ENCODE measurements at places on chromosomes 12 and 14. TPM values are rescaled to one million over a fixed set of nuclear protein-coding genes. Genes with fewer than 3 reads are reported as not detected.
A peak's percentile ranks its signal among the peaks of the same experiment; 100 is the strongest.

DNA sequence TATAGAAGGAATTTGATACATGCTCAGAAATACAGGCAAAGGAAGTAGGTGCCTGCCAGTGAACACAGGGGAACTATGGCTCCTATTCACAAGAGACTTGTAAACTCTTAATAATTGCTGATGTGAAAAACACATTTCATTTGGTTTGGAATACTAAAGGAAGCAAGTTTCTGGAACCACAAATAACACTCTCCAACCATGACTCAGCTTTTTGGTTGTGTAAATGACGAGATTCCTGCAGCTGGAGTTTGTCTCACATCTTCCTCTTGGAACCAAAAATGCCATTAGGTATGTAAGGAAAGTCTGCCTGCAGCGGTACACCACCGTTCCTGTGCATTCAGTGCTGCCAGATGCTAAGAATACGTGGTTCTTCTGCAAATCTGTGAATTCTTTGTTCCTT is 4.5 kb upstream of the OR11H6 start:
- DNase-seq = no peak

DNA sequence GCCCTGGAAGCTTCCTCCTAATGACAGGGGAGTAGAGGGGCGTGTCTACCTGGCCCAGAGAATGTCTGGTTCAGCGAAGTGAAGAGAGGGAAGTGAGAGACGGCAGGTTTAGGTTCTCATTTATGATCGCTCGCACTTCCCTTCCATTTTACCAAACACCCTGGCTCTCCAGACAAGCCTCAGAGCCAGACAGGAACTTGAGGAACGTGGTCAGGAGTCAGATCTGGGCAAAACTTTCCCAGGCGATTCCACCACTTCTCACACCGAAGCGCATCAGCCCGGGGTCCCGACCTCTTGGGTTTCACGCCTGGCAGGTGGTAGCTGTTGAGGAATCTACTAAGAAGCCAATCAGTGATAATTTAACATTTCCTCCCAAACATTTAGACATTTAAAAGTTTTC is 21.3 kb downstream of the ACTN1 start:
- DNase-seq = no peak

The ADCY4 gene
- 1.3 TPM for total RNA-seq

GRCh38 chr14:49427117-49427516 is 159.1 kb downstream of the RPS29 start:
- no peak for DNase-seq

The A2ML1 gene
- not detected for total RNA-seq

- DNase-seq = no peak
These were observed 87.7 kb upstream of the PWP1 start for GRCh38 chr12:107597695-107598410.

The HSPA2 gene
- total RNA-seq = 9.9 TPM

DNA sequence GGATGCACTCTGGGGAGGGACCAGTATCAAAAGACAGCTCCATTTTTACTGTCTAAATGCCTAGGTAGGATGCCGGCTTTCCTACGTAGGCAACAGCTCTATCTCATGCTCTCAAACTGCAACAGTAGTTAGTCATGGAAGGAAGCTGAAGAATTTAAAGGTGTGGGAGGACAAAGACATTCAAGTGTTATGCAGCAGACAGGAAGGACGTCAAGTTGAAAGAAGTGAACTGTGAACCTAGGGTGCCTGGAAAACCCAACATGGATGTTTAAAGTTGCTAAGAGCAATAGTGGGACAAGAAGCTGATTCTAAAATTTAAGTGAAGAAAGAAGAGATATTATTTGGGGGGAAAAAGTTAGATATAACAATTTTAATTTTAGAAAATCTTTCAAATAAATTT is 5.9 kb downstream of the SEC23A start:
- DNase-seq = peak; percentile 89

DNA sequence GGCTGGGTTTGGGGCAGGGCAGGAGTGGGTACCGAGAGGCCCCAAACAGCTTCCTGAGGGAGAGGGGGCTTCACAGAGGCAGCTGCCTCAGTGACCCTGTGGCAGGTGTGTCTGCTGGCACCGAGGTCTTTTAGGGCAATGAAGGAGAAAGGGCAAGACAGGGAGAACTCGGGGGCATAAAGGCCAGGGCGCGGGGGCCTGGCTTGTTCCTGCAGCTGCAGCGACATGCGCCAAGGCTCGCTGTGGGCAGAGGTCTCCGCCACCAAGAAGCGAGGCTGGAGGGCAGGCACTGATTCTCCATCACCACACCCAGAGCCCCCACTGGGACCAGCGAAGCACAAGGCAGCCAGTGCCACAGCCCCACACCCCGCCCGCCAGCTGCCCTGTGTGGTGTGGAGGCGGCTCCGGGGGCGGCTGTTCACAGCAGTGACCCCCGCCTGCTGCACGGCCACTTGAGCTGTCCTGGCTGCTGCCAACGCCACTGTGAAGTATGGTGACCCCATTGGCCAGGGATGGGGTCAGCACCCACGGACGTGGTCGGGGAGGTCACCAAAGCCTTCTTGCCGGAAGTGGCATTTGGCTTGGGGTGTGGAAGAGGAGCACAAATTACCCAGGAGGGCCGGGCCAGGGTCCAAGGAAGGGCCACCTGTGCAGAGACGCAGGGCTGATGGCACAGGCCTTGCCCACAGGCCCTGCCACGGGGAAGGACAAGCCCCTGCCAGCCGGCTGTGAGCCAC is 16.4 kb downstream of the BAG5 start:
- no peak for DNase-seq

The RPS6KA5 gene
- 2.0 TPM for total RNA-seq

GRCh38 chr14:63939006-63939270 is 86.1 kb downstream of the SYNE2 start:
- no peak for DNase-seq

The SOAT2 gene
- total RNA-seq = not detected

GRCh38 chr12:101782273-101782731 is 43.0 kb upstream of the SYCP3 start:
- peak; percentile 25 for DNase-seq

DNA sequence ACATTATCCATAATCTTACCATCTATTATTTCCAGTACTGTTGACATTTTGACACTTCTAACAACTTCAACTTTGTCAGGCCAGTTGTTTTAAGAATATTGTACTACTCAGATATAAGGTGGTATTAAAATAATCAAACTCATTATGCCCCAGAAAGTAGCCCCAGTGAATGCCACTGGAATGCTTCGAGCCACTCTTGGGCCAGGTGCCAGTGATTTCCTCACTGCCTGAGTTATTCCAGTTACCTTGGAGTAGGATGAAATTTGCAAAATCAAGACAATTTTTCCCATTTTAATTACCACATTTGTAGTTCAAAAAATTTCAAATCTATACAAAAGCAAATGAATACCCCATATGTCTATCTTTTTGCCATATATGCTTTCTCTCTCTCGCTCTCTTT is 9.2 kb downstream of the CIPC start:
- DNase-seq = no peak

DNA sequence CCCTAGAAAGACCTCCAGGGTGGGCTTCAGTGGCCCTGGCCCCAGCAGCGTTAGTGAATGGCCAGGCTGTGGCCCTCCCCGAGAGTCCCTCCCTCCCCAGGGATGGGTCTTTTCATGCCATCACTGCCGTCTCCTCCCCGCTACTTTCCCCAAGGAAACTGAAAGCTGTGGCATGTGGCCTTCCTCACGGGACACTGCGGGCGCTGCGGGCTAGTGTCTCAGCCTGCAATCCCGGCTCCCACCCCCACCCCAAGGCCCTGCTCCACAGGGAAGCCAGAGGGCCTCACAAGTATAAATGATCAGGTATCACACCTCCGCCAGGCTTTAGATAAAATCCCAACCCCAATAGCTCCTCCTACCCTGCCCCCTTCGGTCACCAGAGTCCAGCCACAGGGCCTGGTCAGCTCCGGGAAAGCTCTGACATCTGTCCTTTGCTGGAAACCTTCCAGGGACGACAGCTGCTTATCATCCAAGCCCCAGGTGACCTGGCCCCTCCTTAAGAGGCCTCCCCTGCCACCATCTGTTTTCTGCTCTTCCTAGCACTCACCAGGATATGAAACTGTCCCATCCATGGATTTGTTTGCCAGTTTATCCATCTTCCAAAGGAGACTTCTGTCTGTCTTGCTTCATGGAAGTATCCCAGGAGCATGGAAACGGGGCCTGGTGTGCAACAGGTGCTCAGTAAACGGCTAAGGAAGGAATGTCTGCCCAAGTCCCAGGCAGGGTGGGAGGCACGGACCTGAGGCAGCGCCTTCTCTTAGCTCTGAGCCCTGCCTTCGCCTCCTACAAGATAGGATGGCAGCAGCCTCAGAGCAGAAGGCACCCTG is 31.6 kb downstream of the CCDC85C start:
- DNase-seq = no peak

The TSPAN11 gene
- total RNA-seq = 2.6 TPM

GRCh38 chr14:87049950-87050349 is 943.0 kb downstream of the GALC start:
- peak; percentile 18 for DNase-seq

DNA sequence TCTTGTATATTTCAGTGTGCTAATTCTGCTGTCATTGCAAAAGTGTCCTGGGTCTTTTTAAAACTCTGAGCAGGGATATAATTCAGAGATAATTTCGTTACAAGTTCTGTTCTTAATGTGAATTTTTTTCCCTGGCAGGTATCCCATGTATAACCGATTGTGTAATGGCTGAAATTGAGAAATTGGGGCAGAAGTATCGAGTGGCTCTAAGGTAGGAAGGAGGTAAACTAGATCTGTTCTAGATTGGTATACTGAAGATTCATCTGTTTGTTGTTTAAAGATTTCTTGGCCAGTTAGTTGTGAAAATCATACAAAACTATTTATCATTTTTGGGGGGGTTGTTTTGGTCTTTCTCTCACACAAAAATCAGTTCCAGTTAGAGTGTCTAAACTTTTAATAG is 10.2 kb downstream of the FCF1 start:
- no peak for DNase-seq

The GPRC5D gene
- not detected for total RNA-seq

- no peak for DNase-seq
These were observed 307.9 kb downstream of the CACNA1C start for GRCh38 chr12:2360630-2361170.

The LRRIQ1 gene
- under 0.01 TPM for total RNA-seq

The NXPH4 gene
- 0.50 TPM for total RNA-seq

DNA sequence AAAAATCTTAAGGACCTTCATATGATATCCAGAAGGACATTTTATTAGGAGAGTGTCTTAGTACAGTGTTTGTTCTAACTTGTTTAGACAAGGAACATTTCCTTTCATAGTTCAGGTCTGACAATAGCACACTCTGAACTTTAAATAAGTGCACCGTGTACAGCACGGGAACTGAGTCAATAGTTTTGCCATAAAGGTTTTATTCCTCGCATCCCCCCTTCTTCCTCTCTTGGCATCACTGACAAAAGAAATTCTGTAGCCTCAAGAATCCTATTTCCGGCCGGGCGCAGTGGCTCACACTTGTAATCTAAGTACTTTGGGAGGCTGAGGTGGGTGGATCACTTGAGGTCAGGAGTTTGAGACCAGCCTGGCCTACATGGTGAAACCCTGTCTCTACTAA is 58.3 kb downstream of the TMCC3 start:
- no peak for DNase-seq

DNA sequence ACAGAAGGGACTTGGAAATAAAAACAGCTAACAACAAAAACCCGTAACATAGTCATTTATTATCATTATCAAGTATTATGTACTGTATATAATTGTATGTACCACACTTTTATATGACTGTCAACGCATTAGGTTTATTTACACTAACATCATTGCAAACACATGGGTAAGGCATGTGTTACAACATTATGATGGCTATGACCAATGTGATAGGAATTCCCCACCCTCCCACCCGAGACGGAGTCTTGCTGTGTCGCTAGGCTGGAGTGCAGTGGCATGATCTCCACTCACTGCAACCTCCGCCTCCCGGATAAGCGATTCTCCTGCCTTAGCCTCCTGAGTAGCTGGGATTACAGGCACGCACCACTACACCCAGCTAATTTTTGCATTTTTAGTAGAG is 82.6 kb downstream of the ERC1 start:
- no peak for DNase-seq

The CCDC175 gene
- not detected for total RNA-seq

The CACNA2D4 gene
- 0.99 TPM for total RNA-seq

The PLEKHH1 gene
- total RNA-seq = 0.33 TPM

The EIF5 gene
- total RNA-seq = 185 TPM

The CYP27B1 gene
- total RNA-seq = under 0.01 TPM

The PIANP gene
- 0.17 TPM for total RNA-seq

The TEX22 gene
- 0.51 TPM for total RNA-seq

DNA sequence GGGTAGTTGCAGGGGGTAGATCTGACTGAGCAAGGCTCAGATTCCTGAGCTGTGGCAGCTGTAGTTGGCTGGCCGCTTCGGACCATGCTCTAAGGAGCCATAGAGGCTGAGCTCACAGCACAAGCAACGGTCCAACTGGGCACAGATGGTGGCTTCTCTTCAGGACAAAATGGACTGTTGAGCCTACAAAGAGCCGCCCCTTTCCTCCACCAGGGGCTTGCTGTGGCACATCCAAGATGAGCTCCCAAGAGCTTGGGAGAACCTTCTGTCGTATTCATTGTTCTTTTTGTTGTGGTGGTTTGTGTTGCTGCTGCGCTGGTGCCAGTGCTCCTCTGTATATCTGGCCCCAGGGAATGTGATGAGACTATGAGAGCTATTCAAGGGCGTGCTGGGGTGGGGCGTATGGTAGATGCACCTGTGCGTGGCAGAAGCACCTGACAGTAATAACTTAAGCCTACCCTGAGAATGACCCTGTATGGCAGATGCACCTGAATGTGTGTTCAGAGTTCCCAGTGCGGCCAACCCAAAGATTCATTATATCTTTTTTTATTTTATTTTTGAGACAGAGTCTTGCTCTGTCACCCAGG is 17.8 kb upstream of the LGALS3 start:
- DNase-seq = no peak

DNA sequence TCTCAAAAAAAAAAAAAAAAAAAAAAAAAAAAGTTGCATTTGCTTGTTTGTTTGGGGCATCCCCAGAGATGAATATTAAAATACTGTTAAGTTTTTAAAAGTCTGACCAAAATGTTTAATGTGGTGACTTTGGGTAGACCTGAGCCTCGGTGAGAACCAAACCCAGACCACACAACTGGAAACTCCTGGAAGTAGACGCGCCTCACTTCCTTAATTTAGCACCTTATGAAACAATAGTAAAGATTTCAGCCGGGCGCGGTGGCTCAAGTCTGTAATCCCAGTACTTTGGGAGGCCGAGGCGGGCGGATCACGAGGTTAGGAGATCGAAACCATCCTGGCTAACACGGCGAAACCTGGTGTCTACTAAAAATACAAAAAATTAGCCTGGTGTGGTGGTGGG is 9.3 kb downstream of the NFKBIA start:
- DNase-seq = no peak

The AJUBA gene
- 57.0 TPM for total RNA-seq

- DNase-seq = no peak
These were observed 795.4 kb downstream of the SLC6A15 start for GRCh38 chr12:84117190-84117589.

DNA sequence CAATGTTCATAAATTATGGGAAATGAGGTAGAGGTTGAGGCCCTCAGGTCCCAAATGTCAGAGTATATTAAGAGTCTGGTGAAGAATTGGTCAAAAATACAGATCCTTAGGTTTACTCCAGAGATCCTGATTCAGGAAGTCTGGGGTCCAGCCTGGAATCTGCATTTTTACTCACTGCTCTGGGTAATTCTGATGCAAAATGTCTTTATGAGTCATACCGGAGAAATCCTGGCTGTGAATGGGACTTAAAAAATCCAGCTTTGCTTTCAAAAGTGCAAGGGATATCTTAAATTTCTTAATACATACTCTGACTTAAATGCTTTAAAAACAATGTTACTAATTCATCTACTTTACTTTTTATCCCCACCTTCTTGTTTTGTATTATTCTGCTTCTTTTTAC is 74.5 kb downstream of the FERMT2 start:
- peak; percentile 69 for DNase-seq

The RPL10L gene
- not detected for total RNA-seq

The LPAR5 gene
- total RNA-seq = not detected

The FOXG1 gene
- total RNA-seq = not detected

GRCh38 chr12:63362791-63363190 is 211.8 kb upstream of the AVPR1A start:
- DNase-seq = peak; percentile 70
